Activated T-cell treated with anti-CD3 and anti-CD28 coated beads, Interleukin-2, amount 50 U/mL, for 48 hours (primary cell): ENCODE measurements at places on chromosomes 5 and 9.

GRCh38 chr9:35726931-35727330, 5.1 kb downstream of the TLN1 start:
- peak; percentile 29 for DNase-seq

GRCh38 chr5:142717582-142718215, 31.8 kb upstream of the FGF1 start:
- no peak for DNase-seq

DNA sequence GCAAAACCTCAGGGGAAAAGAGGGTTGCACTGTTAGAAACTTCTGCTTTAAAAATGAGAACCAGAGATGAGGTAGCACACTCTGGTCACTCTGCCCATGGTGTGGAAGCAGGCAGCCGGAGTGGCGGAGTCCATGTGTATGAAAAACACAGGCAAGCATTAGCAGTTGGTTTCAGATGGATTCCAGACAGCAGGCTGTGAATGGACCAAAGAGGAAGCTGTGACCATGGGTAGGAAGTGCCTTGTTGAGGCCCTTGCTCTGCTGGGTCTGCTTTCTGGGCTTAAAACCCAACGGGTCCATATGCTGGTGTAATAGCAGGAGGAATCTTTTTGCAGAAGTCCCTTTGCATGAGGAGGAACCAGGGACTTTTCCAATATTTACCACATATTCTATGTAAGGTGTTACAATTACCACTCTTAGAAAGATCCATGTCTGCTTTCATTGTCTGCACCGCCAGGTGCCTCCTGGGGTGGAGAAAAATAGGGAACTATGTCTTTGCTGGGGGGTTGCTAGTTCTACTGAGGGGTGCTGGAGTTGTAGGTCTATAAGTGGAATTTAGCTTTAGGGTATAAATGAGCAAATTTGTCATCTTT, 77.0 kb downstream of the ANKRD55 start:
- no peak for DNase-seq

- no peak for DNase-seq
Measured at GRCh38 chr5:5650242-5650641, 227.8 kb downstream of the ICE1 start.

DNA sequence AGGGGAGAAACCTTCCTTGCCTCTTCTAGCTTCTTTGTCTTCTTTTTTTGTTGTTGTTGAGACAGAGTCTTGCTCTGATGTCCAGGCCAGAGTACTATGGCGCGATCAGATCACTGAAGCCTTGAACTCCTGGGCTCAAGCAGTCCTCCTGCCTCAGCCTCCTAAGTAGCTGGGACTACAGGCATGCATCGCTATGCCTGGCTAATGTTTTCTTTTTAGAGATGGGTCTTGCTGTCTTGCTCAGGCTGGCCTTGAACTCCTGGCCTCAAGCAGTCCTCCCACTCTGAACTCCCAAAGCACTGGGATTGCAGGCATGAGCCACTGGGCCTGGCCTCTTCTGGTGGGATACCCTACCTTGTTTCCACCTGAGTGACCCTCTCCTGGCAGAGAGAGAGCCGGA, 3.4 kb upstream of the PAXX start:
- DNase-seq: no peak

DNA sequence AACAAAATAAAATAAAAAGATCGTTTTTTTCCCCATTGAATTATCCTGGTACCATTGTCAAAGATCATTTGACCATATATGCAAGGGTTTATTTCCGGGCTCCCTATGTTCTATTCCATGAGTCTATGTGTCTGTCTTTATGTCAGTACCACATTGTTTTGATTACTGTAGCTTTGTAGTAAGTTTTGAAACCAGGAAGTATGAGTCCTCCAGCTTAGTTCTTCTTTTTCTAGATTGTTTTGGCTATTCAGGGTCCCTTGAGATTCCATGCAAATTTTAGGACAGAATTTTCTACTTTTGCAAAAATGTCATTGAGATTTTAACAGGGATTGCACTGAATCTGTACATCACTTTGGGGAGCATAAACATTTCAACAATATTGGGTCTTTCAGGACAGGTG, 18.7 kb upstream of the EEIG1 start:
- DNase-seq: no peak
